NCI-H2029 (cell line): ENCODE measurements at places on chromosomes 16 and 17.

GRCh38 chr16:11175787-11176341, 80.1 kb downstream of the SOCS1 start:
- no peak for DNase-seq

DNA sequence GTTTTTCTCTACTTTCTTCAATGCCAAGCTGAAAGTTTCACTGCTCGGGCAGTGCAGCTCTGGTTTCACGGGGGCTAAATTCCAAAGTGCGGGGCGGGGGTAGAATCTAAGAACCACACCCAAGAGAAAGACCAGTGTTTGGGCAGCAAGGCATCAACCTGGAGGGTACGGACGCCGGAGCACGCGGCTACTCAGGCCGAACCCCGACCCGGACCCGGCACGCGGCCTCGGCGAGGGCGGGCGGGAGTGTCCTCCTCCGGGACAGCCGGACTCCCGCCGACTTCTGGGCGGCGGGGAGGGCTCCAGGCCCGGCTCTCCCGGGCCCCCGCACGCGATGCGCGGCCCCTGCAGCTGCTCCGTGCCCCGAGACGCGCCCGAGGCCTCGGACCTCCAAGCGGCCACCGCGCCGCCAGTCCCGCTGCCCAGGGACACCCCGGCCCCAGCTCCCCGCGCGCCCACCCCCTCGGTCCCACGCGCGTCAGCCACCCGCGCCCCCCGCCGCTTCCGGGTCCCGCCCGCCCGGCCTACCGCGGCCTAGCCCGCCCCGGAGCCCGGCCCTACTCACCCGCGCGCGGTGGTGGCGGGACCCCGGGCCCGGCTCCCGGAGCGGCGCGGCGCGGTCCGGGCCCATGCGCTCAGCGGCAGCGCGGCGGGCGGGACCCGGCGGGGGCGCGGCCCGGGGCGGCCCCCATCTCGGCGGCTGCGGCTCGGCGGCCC, 561 bp downstream of the AXIN1 start:
- DNase-seq: no peak

- DNase-seq: no peak
These were observed 1.3 kb downstream of the ZNF276 start for GRCh38 chr16:89722392-89723278.

- DNase-seq: no peak
These were observed 21.2 kb downstream of the CRISPLD2 start for GRCh38 chr16:84840687-84841627.

- no peak for DNase-seq
These were observed 7.1 kb upstream of the LPCAT2 start for GRCh38 chr16:55501549-55502322.
